ENCODE measurements at places on chromosomes 5 and 9. TPM values are rescaled to one million over a fixed set of nuclear protein-coding genes. Genes with fewer than 3 reads are reported as not detected.
A peak's percentile ranks its signal among the peaks of the same experiment; 100 is the strongest.

- H3K4me1 ChIP-seq: no peaks in the 10 kb centered on the region
- H3K27ac ChIP-seq: no peak overlapping the region
- H3K36me3 ChIP-seq: no peaks in the 10 kb centered on the region
Measured at GRCh38 chr9:15834541-15834940, 281.7 kb downstream of the CCDC171 start.

DNA sequence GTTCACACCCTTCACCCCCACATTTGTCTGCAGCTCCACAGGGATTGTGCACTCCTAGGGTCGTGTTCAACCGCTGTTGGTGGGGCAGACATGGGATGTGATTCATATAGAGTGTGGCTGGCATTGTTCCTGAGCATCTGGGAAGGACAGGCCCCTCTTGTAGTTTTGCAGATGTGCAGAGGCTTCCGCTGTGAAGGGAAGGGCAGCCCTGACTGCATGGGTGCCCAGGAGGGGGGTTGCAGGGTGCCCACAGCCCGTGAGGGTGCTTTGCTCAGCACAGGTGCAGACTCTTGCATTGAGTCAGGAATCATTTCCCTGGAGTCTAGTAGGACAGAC lies 30.2 kb upstream of the PITX1 start:
- H3K27me3 ChIP-seq: no peaks in the 10 kb centered on the region
- H3K4me1 ChIP-seq: no peaks in the 10 kb centered on the region
- no peak overlapping the region for H3K4me3 ChIP-seq
- H3K27ac ChIP-seq: no peak overlapping the region

DNA sequence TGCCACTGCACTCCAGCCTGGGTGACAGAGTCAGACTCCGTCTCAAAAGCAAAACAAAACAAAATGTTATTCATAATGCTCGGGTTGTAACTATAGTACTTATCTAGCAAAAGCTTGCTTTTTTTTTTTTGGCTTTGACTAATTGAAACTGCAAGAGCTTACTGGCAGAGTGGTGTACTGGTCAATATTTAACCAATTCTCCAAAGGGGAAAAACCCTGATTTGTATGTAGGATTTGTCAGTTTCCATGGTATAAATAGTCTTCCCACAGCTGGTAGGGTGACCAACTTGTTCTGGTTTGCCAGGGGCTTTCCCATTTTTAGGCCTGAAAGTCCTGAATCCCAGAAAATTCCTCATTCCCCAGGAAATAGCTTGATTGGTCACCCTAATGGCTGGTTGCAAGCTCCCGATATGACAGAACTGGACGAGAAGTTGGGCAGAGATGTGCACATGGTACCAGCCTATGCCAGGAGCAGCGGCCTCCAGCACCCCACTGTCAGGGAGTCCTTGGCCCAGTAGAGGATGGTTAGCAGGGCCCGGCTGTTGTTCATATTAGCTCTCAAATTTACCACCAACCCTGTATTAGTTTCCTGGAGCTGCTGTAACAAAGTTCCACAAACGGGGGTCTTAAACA lies 58.0 kb downstream of the FXN start:
- H3K27ac ChIP-seq: no peak overlapping the region
- H3K4me1 ChIP-seq: peaks cover 20% of the 10 kb centered on the region
- no peak for DNase-seq
- no peaks in the 10 kb centered on the region for H3K36me3 ChIP-seq
- H3K4me3 ChIP-seq: no peak overlapping the region

- no peak for DNase-seq
- H3K27ac ChIP-seq: no peak overlapping the region
- H3K4me1 ChIP-seq: no peaks in the 10 kb centered on the region
- no peaks in the 10 kb centered on the region for H3K36me3 ChIP-seq
- no peaks in the 10 kb centered on the region for H3K27me3 ChIP-seq
- no peak overlapping the region for H3K4me3 ChIP-seq
Measured at GRCh38 chr9:7338586-7339281, 460.8 kb downstream of the DMAC1 start.

DNA sequence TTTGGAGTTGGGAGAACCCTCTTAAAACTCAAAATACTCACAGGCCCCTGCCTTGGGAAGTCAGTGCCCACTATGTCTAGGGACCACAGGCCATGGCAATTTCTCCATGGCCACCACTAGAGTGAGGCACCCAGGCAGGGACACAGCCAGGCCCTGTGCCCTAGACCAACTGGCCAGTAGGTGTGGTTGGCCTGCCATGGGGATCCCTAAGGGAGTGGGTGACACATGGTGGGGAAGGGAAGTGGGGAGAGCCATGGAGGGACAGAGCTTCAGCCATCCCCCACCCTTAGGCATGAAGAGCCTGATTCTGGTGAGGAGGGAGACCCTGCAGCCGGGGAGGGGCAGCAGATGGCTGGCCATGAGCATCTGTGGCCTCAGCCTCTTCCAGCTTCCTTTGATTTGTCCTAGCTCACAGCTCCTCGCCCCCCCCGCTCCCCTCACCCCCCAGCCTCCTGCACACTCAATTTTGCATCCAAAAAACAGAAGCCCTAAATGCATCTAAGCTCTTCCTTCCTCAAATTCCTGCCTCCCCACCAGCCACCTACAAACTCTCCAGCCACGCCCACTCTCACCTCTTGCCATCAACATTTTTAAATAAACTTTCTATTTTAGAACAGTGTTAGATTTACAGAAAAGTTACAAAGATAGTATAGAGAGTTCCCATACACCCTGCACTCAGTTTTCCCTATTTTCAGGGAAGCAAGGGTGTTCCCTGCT lies 1.6 kb upstream of the DBN1 start:
- DNase-seq: no peak
- H3K4me3 ChIP-seq: no peak overlapping the region
- H3K4me1 ChIP-seq: peaks cover 96% of the 10 kb centered on the region
- no peaks in the 10 kb centered on the region for H3K36me3 ChIP-seq

- H3K36me3 ChIP-seq: peaks cover 3% of the 10 kb centered on the region
- no peaks in the 10 kb centered on the region for H3K27me3 ChIP-seq
- no peak overlapping the region for H3K27ac ChIP-seq
- H3K4me1 ChIP-seq: peaks cover 6% of the 10 kb centered on the region
- H3K4me3 ChIP-seq: no peak overlapping the region
Measured at GRCh38 chr5:173025651-173026050, 30.5 kb upstream of the CREBRF start.

DNA sequence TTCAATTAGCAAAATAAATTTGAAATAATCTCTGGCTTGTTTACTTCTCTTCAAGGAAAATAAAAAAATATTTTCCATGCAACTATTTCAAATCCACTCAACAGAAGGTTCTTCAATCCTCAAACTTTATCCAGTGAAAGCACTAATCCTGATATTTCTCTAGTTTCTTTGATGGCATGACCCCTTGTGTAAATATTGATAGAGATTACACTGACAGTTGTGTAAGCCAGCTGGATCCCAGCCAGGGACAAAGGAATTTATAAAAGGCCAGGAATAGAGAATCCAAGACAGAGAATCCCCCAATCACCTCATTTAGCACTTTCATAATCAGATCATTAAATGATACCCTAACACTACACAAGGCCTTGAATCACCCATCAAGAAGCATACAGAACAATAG lies 135.2 kb downstream of the GNA14 start:
- H3K27me3 ChIP-seq: no peaks in the 10 kb centered on the region
- no peaks in the 10 kb centered on the region for H3K36me3 ChIP-seq
- H3K27ac ChIP-seq: peak overlapping the region; percentile 20
- DNase-seq: no peak

Gene KCNV2
- total RNA-seq: not detected

Gene PCDH1
- total RNA-seq: 80.9 TPM

Gene TRPM3
- under 0.01 TPM for total RNA-seq

Gene ZER1
- 20.1 TPM for total RNA-seq

Gene CCDC183
- not detected for total RNA-seq

All from esophagus squamous epithelium (tissue), 5 donors.